B cell (primary cell): ENCODE measurements at places on chromosomes 16 and 17.

DNA sequence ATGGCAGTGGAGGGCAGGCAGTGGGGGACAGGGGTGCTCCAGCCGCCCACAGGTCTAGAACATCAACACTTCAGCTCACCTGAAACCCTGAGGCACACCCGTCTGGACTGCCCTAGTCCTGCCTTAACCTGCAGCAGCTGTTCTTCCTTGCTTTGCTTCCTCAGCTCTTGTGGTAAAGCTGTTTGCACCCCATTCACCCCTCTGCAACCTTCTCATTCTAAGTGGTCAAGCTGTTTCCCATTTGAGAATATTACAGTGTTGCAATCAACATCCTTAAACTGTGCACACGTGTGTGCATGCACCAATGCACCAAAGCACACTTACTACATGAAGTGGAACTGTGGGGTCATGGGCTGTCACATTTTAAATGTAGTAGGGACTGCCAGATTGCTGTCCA is 32.4 kb downstream of the SCNN1B start:
- no peak for DNase-seq

GRCh38 chr17:42109086-42109485 is 3.4 kb downstream of the DHX58 start:
- DNase-seq, result no peak

GRCh38 chr17:77935121-77935571 is 23.4 kb upstream of the TNRC6C start:
- DNase-seq, result no peak

DNA sequence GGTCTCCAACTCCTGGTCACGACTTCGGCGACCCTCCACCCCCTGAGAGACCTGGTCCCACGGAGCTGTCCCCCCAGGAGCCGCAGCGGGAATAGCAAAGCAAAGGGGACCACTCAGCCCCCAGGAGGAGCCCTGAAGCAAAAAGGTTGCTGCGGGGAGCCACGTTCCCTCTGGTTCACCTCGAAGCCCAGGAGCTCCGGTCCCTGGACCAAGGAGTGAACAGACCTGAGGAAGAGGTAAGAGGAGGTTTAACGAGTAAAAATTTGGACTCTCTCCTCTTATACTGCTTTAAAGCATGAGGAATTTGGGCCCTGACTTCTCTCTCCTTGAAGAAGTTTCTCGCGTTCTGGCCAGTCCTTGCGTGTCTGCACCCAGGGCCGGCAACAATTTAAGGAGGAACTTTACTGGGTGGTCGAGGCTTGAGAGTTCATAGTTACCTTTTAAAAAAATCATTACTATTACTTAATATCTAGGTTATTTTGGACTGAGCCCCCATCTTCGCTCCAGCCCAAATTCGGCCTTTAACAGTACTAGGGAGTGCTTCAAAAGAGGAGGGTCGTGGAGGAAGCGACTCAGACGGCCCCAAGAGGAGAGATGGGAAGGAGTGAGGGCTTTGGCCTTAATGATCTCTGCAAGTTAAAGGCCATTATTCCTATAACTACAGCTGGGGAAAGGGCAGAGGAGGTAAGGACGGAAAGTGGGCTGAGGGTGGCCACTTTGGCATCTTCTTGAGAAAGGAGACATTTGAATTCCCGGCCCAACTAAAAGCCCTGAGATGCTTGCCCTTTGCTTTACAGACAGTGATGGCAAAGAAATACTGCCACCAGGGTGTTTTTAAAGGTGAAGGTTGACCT is 16.9 kb upstream of the HOXB9 start:
- DNase-seq, result peak; percentile 15

- DNase-seq, result no peak
Measured at GRCh38 chr16:27906883-27907282, 156.6 kb downstream of the GSG1L start.
